ENCODE measurements at places on chromosomes 5 and 9.

DNA sequence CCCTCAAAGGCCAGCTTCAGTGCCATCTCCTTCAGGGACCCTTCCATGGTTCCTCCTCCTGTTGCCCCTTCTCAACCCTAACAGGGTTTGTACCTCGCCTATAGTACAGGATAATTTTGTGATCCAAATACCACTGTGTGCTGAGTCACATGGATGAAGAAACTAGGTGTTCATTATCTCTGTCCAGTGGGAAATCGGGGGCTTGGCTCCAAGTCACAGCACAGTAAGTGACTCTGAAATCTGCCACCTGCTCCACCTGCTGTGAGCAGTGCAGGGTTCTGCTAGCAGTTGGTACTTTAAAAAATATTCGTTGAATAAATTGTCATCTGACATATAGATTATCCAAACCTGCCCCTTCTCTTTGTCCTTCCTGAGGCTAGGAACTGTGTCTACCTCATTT is 123.2 kb upstream of the OTULINL start:
- no peak for DNase-seq

- DNase-seq = no peak
Observed at GRCh38 chr5:180599981-180600553, 8.8 kb upstream of the SCGB3A1 start.

DNA sequence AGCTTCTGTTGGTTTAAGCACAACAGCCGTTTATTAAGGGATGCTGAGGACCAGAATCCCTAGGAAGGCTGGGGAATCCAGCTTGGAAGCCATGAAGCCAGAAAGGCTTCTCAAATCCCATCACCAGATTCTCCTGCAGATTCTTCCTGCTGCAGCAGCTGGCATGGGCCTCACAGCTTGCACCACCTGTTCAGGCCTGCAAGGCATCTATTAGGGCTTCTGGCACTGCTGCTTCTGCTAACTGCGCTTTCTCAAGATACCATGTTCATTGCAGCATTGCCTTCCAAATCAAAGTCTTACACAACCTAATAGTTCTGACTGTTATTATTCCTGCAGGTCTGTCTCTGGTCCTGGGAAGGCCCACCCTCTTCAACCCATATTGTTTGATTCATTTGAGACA is 51.2 kb upstream of the ZNF366 start:
- no peak for DNase-seq

DNA sequence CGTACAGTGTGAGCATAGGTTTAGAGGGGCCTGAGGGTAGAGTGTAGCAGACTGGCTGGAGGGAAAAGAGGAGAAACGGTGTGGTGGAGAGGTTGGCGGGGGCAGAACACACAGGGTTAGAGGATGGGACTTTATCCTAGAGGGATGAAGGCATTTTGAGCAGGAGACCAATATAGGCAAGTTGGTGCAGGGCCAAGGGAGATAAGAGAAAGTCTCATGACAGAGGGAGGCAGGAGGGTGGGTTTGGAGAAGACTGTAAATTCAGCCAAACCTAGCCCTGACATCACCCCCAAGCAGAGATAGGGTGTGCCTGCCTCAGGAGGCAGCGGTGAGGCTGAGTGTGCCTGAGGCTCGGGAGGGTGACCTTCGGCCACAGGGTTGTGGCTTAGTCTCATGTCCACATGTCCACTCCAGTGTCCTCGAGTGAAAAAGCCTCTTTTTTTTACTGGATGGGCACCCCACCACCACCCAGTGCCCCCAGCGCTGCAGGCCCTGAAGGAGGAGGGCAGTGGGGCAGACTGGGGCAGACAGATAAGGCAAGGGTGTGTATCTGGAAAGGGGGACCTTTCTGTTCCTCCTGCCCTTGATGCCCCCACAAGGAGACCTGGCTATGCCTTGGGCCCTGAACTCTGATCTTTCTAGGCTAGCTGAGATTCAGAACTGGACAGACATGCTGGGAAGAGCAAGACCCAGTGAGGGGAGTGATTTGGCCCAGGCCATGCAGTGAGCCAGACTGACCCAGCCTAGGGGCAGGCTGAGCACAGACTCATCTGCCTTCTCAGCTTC is 108.7 kb downstream of the RGS3 start:
- DNase-seq = no peak
